Fibroblast of skin of left quadriceps (primary cell): ENCODE measurements at places on chromosomes 1 and 21.

DNA sequence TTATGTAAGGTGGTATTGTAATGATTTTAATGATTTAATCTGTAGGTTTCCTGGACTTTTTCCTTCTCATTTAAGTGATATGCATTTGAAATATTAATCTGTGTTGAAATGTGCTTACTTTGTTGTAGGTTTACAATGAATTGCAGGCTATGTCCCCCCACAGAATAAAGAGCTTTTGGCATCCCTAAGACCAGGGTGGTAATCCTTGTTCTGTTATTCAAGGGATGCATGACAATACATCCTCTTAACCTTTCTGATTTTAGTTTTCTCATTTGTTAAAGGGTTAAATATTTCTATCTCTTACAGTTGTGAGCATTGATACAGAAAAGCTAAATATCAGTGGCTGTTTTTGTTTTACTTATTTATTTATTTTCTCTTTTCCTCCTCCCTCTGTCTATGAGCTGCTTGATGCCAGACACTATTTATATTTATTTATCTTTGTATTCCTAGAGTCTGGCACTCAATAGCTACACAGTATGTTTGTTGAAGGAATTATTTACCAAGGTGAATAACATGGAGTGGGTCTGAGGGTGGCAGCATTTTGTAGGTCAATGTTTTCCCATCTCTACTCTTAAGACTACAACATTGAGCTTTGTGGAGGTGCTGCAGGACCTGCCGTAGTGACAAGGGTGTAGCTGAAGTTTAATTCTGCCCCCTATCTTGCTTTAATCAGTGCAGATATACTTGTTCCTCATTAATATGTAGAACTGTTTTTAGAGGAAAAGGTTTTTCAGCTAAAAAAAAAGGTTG is 19.9 kb upstream of the ADGRL2 start:
- DNase-seq, result no peak

DNA sequence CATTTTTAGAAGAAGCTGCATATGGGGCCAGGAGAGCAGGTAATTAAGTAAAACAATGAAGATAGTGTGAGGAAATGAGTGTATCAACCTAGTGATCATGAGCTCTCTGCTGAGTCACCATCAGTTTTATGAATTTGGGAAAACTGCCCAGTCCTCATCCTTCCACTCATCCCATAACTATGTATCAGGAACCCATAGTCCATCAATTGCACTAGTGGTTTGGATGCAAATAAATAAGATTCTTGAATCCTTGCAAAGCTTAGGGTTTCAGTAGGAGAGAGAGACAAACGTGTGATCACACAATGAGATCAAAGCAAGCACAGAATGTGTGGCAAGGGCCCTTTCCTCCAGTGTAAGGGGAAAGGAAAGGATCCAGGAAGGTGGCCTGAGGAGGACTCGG is 145.6 kb downstream of the ZZZ3 start:
- peak; percentile 98 for DNase-seq

- DNase-seq, result no peak
These were observed 249.2 kb downstream of the TOMM20 start for GRCh38 chr1:234879147-234880080.

DNA sequence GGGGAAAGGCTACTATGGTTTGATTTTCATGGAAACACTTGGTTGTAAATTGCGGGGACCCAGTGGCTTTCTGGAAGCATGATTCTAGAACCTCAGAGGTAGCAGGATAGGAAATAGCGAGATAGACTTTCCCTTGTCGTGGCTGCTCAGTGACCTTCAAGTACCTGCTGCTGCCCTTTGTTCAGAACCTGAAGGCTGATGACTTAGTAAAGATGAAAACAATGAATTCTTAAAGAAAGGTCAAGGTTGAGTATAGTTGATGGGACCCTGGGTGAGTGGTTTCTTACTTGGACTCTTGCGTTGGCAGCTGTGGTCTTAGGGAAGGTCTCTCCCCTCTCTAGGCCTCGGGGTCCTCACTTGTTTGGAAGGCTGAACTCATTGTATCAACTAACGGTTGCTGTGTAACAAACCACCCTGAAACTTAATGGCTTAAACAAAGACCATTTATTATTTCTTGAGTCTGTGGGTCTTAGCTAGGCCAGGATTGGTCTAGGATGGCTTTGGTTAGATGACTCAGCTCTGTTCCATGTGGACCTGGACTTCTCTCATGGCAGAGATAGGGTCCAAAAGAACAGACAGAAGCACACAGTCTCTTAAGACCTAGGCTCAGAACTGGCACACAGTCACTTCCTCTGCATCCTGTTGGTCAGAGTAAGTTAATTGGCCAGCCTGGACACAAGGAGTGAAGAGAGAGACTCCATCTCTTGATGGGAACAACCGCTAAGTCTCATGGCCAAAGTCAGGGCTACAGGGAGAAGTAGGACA is 89.2 kb upstream of the SELENON start:
- DNase-seq, result no peak

DNA sequence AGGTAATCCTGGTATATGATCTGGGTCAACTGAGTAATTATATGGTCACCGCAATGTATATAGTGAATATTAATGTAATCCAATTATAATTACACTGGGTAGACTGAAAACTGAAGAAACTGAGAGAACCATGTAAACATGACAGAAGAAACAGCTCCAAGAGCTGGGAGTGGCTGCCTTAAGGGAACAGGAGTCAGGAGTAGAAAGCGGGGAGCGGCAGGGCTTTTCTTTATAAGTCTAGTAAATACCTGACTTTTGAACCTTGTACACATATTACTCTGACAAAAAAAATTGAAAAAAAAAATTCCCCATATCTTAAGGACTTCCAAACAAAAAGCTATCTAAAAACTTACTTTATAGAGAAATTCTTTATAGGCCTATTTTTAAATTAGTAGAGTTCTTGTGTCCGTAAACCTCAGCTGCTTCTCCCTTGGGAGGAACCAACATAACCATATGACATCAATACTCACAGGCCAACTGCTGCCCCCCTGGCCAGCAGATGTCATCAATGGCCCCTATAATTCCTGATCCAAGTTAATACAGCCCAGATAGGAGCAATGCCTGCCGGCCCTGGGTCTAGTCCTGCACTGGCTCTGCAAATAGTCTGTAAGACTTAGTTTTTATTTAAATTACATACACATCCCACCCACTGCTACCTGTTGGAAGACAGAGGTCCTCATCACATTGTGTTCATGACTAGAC is 33.8 kb downstream of the THAP3 start:
- DNase-seq, result no peak

- DNase-seq, result no peak
These were observed 22.2 kb upstream of the STRIP1 start for GRCh38 chr1:110012100-110012780.

DNA sequence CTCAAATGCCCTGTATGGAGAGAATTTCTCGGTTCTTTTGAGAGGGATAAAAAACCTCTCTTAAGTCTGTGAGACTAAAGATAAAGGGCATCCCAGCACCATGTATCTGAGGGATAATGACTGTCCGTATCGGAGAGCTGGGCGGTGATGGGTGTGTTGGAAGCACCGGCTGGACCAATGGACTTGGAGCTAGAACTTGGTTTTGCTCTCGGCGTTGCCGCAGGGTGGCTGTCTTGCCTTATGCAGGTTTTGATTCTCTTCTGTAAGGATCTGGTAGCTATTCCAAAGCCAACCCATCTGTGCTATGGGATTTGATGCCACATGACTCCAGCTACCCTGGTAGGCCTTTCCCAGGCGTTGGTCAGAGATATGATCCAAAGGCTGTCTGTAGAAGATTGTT is 348.8 kb downstream of the KIF26B start:
- no peak for DNase-seq

- DNase-seq, result no peak
These were observed 21.0 kb downstream of the ABCG1 start for GRCh38 chr21:42239973-42240372.

DNA sequence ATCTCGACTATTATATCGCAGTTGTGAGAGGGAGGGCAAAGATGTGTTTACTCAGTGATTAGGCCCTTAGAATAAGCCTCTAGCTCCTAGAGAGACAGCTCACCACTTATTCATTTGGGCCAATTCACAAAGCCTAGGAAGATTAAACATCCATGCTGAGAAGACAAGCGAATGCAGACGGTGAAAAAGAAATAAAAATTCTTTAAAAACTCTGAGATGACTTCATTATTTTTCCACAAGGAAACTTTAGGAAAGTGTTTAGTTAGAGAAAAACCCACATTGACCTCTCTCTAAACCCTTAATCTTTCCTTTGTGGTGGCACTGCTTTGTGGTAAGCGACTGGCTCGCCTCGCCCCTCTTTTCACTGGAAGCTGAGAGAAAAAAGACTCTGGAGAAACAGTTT is 146.8 kb upstream of the DMRTA2 start:
- DNase-seq, result no peak

DNA sequence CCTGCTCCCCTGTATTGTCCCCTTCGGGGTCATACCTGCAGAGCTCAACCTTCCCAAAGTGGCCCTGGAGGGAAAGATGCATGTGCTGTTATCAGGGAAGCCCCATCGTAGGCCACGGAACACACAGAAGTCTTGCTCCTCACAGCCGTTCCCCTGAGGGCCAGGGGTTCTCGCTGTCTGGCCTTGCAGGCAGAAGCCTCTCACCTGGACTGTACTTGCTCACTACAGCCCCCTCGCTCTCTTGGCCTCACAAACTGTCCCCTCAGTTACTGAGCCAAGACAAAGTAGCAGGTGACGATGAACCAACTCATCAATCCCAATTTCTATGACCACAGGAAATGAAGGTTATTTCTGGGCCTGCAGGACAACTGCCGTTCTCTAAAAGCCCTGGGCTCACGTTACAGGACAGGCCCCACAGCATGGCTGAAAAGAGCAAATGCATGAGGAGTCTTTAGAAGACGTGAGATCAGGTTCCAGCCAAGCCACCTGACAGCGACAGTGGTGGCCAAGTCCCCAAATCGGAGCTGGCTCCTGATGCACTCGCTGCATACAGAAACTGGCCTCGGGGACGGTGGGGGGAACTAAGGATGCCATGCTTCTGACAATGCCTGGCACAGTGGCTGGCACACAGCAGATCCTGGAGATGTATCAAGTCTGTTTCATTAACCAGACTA is 95.0 kb downstream of the RAVER2 start:
- no peak for DNase-seq

DNA sequence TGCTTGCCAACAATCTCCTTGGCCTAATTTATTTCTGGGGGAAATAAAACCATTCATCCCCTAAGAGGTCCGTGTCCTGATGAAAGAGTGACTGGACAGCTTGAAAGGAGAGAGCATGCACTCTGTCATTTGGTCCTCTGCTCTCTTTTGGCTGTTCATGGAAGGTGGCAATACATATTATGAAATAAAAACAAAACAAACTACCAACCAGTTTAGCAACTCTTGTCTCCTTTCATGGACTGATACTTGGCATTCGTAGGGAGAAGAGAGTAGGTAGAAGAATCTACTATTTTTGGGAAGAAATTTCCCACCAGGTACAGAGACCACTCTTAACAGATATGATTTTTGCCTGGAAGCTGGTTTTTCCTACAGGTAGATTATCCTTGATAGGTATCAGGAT is 746 bp upstream of the C1orf116 start:
- DNase-seq, result no peak

GRCh38 chr1:78619803-78620579 is at the start of gene IFI44L:
Gene IFI44L, plus strand, starts transcription at chr1:78620448. Its CDS starts 7,468 bp downstream, at chr1:78627916.
- DNase-seq, result peak; percentile 53

DNA sequence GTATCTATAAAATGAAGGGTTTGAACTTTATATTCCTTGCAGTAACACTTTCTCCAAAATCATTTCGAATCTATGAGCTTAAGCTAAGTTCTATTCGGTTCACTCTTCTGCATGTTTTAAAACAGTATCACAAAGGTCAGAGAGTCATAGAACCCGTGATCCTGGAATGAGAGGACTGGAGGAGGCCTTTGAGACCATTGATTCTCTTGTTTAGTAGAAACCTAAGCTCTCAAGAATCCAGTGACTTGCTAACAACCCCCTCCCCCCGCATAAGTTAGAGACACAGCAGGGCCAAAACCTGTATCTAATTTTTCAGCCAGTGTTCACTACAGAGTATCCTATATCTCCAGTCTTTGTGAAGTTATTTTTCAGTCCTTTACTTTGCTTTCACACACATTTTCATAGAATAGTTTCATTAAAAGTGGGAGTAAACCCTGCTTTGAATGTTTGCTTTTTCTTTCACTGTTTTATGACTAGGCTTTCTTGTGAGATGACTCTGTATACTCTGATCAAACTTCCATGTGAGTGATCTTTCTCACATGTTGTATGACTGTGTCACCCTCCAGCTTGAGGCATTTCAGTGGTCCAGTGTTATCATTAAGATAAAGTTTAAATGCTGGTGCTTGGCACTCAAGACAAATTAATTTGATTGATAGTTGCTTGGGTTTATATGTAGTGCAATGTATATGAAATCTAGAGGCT is 275.4 kb upstream of the SGIP1 start:
- DNase-seq, result no peak
